ENCODE measurements at places on chromosomes 3 and 15.

GRCh38 chr15:101018450-101018849 is 99.3 kb downstream of the LRRK1 start:
- no peak for DNase-seq

GRCh38 chr3:189232790-189233189 is 61.0 kb downstream of the TPRG1 start:
- no peak for DNase-seq

- no peak for DNase-seq
Measured at GRCh38 chr3:10047876-10048275, 21.6 kb downstream of the FANCD2 start.

DNA sequence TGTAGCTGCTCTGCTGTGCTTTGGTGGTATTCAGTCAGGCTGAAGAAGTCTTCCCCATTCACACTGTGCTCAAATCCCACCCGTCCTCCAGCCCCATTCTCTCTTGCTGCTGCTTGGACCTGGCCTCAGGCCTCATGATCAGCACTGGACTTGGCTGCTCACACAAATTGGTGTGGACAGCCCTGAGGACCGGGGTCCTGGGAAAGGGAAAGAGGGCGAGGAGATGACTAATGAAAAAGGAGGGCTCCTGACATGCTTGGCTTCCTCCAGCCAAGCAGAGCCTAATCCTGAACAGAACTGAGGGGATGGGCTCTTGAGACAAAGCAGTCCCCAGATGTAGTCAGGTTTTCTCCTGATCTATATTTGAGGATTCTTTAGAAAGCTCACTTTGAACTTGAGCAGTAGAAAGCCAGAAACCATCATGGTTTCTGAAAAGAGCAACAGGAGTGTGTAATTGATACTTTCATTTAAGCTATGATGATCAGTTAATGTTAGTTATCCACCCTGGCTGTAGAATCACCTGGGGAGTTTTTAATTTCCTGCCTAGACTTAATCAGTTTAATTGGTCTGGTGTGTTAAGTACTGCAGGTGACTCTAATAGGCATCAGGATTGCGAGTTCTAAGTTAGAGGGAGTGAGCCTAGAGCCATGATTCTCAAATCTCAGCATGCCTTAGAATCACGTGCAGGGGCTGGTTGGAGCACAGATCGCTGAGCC is 79.4 kb upstream of the THBS1 start:
- no peak for DNase-seq

DNA sequence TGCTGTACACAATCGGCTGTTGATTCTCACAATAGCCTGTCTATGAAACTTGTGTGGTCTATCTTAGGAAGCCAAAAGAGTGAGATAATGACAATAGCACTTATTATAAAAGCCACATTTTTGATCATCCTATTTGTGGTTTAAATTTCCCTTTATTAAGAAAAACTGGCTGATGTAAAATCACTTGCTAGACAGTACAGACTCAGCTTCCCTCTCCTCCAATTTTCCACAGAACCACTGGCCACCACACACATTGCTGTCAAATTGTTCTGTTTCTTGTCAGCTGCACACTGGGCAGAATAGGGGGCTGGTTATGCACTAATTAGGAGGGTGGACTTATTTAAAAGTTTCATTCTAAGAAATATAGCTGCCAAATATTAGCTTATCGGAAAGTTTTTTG is 425.9 kb downstream of the EPHA3 start:
- DNase-seq: no peak

GRCh38 chr3:97636465-97636864 is 128.1 kb upstream of the ARL6 start:
- DNase-seq: no peak

- no peak for DNase-seq
Measured at GRCh38 chr15:24075420-24076089, 388.4 kb upstream of the NDN start.

DNA sequence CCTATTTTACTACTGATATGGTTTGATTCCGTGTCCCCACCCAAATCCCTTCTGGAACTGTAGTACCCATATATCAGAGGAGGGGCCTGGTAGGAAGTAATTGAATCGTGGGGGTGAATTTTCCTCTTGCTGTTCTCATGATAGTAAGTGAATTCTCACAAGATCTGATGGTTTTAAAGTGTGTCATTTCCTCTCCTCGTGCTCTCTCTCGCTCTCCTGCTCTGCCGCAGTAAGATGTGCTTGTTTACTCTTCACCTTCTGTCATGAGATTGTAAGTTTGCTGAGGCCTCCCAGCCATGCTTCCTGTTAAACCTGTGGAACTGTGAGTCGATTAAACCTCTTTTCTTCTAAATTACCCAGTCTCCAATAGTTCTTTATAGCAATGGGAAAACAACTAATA is 81.2 kb upstream of the ZBTB20 start:
- no peak for DNase-seq
